ENCODE measurements at places on chromosomes 2 and 18. TPM values are rescaled to one million over a fixed set of nuclear protein-coding genes. Genes with fewer than 3 reads are reported as not detected.

The CASP10 gene
- 26.9 TPM for polyA plus RNA-seq

The FN1 gene
- polyA plus RNA-seq = 140 TPM

The LOXHD1 gene
- not detected for polyA plus RNA-seq

The LRRTM4 gene
- polyA plus RNA-seq = not detected

The ANKRD53 gene
- not detected for polyA plus RNA-seq

The B4GALT6 gene
- polyA plus RNA-seq = not detected

The CYP27A1 gene
- polyA plus RNA-seq = 14.6 TPM

The TMEM127 gene
- 40.1 TPM for polyA plus RNA-seq

The THADA gene
- 4.4 TPM for polyA plus RNA-seq

The GPR45 gene
- polyA plus RNA-seq = not detected

The IL1R2 gene
- polyA plus RNA-seq = 26.4 TPM

The LYPD6B gene
- polyA plus RNA-seq = 2.1 TPM

The E2F6 gene
- polyA plus RNA-seq = 5.5 TPM

The NOSTRIN gene
- polyA plus RNA-seq = 21.9 TPM

DNA sequence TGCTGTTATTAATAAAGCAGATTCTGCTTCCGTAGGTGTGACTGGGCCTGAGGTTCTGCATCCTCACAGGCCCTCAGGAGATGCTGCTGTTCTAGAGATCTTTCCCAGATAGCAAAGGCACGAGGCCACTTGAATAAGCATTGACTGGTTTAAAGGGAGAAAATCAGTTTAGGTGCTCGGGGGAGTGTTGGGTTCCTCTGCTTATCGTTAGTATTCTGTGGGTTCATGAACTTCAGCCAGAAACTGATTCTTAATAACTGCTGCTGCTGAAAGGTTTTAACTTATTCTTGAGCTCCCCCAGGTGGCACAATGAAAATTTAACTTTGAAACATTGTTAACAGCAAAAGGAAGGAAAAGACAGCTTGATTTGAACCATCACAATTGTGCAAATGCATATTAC, 56.9 kb downstream of the ITGA6 start:
- no peaks in the 10 kb centered on the region for H3K27me3 ChIP-seq
- no peak overlapping the region for H3K4me3 ChIP-seq
- no peak overlapping the region for H3K27ac ChIP-seq
- no peaks in the 10 kb centered on the region for H3K36me3 ChIP-seq

DNA sequence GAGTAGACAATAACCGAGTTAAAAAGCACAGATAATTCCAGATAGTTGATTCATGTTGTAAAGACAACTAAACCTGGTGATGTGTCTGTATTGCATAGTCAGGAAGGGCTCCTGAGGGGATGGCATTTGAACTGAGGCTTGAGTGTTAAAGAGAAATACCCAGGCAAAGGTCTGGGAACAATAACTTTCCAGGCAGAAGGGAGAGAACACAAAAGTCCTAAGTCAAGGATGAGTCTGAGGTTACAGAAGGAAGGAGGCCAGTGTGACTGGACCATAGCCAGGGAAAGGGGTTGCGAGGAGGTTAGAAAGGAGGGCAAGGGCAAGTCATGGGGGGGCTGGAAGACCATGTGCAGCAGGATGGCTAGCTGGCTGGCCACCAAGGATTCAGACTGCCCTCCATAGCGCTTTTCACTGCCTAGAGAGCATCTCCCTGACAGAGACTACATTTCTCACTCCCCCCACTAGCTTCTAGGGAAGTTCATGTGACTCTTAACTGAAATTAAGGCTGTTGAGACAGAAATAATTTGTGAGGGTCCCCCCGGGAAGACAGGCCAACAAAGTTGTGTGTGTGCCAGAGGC, 135.5 kb upstream of the CREB1 start:
- no peak overlapping the region for H3K27ac ChIP-seq
- no peaks in the 10 kb centered on the region for H3K36me3 ChIP-seq
- DNase-seq = no peak
- no peaks in the 10 kb centered on the region for H3K4me1 ChIP-seq
- H3K4me3 ChIP-seq = no peak overlapping the region
- H3K27me3 ChIP-seq = no peaks in the 10 kb centered on the region

- no peak overlapping the region for H3K4me3 ChIP-seq
- peaks cover 20% of the 10 kb centered on the region for H3K4me1 ChIP-seq
- no peak for DNase-seq
- H3K27me3 ChIP-seq = no peaks in the 10 kb centered on the region
Measured at GRCh38 chr18:59466980-59467379, 107.9 kb upstream of the LMAN1 start.

DNA sequence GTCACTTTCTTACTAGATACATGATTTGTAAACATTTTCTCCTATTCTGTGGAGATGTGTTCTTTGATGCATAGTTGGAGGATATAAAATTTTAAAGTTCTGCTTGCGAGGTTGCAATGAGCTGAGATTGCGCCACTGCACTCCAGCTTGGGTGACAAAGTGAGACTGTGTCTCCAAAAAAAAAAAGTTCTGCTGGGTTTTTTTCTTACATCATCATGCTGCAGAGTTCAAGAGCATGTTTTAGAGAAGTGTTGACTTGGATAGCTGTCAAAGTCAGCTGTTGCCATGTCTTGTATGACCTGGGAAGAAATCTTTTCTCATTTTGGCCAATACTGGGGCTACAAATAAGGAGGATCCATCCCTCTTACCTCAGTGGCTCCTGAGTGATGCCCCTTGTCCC, 71.3 kb downstream of the UGGT1 start:
- DNase-seq = no peak
- H3K27ac ChIP-seq = no peak overlapping the region
- peaks cover 87% of the 10 kb centered on the region for H3K36me3 ChIP-seq
- H3K4me3 ChIP-seq = no peak overlapping the region

GRCh38 chr2:104786821-104787220, 67.1 kb upstream of the POU3F3 start:
- H3K27ac ChIP-seq = no peak overlapping the region
- H3K4me1 ChIP-seq = no peaks in the 10 kb centered on the region
- no peak for DNase-seq
- no peak overlapping the region for H3K4me3 ChIP-seq
- no peaks in the 10 kb centered on the region for H3K27me3 ChIP-seq
- no peaks in the 10 kb centered on the region for H3K36me3 ChIP-seq

DNA sequence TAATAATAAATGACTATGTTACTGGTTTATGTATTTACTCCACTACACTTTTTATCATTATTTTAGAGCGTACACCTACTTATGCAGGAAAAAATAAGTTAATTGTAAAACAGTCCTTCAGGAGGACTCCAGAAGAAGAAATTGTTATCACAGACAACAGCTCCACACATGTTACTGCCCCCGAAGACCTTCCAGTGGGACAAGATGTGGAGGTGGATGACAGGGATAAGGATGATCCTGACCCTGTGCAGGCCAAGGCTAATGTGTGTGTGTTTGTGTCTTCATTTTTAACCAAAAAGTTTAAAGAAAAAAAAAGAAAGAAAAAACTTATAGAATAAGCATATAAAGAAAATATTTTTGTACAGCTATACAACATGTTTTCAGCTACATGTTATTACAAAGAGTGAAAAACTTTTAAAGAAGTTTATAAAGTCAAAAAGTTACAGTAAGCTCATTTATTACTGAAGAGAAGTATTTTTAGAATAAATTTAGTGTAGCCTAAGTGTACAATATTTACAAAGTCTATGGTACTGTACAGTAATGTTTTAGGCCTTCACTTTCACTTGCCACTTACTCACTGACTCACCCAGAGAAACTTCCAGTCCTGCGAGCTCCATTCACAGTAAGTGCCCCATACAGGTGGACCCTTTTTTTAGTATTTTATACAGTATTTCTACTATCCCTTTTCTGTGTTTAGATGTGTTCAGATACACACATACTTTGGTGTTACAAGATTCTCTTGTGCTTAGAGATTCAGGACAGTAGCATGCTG, 7.5 kb downstream of the TGFBRAP1 start:
- DNase-seq = no peak
- H3K27me3 ChIP-seq = no peaks in the 10 kb centered on the region
- no peak overlapping the region for H3K4me3 ChIP-seq
- H3K36me3 ChIP-seq = no peaks in the 10 kb centered on the region

DNA sequence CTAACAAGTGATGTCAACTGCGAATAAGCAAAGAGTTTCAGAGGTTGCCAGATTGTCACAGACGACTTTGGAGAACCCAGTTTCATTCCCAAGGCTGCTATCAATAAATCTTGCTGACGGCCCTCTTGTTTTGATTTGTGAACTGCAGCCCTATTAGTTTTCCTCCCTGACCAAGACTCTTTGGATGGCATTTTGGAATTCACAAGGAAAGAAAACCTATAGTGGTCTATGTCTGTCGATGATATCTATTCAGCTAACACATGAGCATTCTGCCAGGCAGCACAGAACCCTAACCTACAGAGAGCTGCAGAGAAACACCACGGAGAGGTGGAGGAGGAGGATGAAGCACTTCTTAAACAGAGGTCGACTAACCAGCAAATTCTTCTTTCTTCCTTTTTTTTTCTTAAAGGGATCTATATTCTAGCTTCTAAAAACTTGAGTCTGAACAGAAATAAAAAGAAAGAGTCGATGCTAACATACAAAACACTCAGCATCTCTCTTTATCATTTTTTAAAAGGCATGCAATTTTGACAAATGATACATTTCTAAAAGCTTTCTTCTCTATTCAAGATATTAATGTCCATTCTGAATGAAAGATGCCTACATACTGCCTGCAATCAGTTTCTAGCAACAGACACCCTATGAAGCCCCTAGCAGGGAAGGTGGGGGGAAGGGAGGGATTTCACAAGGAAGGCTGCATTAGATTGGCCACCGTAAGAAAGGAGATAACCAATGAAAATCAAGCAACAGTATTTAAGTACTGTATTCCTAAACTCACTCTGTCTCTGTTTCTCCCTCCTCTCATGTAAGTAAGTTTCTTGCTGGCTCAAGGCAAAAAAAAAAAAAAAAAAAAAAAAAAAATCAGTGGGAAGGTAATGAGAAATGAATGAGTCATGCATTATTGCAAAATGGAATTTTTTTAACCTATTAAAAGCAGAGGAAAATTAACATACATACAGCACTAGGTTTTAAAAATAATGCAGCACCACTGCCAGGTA, 83.0 kb upstream of the CHRNA1 start:
- no peak overlapping the region for H3K4me3 ChIP-seq
- H3K4me1 ChIP-seq = peaks cover 15% of the 10 kb centered on the region
- H3K36me3 ChIP-seq = no peaks in the 10 kb centered on the region
- no peak for DNase-seq
- H3K27ac ChIP-seq = no peak overlapping the region
- H3K27me3 ChIP-seq = no peaks in the 10 kb centered on the region

DNA sequence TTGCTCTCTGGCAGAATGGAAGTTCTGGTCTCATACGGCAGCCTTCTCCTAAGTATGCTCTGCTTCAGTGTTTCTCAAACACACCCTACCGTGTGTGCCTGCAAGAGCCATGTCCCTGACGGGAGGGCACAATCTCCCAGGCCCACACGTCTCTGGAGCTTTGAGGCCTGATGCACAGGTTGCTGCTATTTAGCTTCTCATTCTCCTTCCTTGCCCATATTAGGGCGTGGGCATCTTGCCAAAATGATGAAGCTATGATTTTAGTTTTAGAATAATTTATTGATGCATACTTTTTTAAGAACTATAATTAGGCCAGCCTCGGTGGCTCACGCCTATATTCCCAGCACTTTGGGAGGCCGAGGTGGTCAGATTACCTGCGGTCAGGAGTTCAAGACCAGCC, 107.9 kb downstream of the RNF144A start:
- peaks cover 13% of the 10 kb centered on the region for H3K4me1 ChIP-seq
- H3K27me3 ChIP-seq = no peaks in the 10 kb centered on the region
- no peak overlapping the region for H3K4me3 ChIP-seq
- no peak overlapping the region for H3K27ac ChIP-seq
- DNase-seq = peak; percentile 46

DNA sequence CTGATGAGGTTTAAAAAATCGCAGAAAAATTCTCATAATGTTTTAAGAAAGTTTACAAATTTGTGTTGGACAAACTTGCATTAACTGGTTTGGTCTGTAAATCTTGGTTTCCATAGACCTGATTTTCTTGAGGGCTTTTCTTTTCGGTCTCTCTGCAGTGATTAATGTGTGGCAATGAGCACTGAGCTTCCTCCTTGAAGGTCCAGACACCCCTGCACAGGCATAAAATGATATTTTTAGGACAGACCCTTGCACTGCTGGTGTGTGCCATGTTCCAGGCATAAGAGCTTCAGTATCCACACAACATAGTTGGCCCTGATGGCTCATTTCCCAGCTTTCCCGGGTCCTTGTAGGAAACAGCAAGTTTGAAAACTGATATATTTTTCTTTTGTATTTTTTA, 33.7 kb downstream of the MRPL33 start:
- no peak for DNase-seq
- H3K36me3 ChIP-seq = no peaks in the 10 kb centered on the region
- H3K4me3 ChIP-seq = no peak overlapping the region
- no peaks in the 10 kb centered on the region for H3K27me3 ChIP-seq

GRCh38 chr2:59655809-59656208, 897.6 kb downstream of the BCL11A start:
- no peak overlapping the region for H3K27ac ChIP-seq
- H3K4me1 ChIP-seq = no peaks in the 10 kb centered on the region
- H3K27me3 ChIP-seq = no peaks in the 10 kb centered on the region
- DNase-seq = no peak

DNA sequence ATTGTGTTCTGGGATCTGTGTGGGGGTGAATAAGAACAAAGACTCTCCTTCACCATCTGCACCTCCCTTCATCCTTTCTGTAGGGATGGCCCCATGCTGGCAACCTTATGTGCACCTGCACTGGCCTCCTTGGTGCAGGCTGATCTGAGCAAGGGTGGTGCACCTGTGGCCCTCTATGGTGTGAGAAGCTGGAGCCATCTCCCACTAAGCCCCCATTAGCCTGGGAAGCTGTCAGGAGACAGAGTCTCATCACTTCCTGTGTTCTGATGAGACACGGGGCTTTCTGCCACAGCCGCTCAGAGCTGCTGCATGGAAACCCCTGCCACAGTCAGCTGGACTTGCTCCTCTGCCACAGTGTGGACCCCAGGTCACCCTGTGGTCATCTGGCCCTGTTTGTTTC, 565.3 kb upstream of the SALL3 start:
- H3K36me3 ChIP-seq = no peaks in the 10 kb centered on the region
- no peaks in the 10 kb centered on the region for H3K27me3 ChIP-seq
- no peak overlapping the region for H3K4me3 ChIP-seq

DNA sequence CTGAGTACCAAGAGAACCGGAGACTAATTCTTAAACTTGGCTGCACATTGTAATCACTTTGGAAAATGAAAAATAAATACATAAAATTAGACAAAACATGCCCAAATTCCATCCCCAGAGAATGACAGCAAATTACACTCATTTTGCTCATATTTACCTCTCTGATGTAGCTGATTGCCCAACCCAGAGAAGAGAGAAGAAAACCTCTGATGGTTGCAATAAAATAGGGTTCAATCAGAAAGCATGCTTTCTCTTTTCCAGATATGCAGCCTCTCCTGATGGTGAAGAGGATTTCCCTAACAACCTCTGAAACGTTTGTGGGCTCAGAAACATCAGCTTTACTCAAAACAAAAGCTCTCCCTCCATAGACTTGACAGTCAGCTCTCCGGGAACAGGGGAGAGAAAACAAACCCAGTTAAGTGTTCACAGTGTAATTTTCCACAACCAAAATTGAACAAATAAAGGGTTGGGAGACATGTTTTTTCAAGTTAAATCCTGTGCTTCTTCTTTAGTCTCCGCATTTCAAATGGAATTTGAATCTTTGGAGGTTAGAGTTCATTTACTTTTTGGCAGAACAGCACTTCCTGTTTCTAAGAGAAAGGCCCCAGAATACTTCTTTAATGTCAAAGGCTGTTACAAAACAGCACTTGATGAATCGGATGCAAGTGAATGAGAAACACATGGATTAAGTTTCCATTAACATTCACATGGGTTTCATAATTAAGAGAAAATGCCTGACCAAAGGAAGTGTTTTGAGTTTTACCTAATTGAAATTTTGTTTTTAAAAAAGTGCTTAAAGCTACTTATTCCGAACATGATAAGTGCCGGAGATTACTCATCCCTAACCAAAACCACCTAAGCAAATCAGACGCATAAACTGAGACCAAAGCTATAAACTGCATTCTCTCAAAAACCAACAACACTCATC, 570.1 kb upstream of the SYT4 start:
- DNase-seq = no peak
- no peaks in the 10 kb centered on the region for H3K27me3 ChIP-seq
- no peak overlapping the region for H3K4me3 ChIP-seq
- no peaks in the 10 kb centered on the region for H3K4me1 ChIP-seq
